ENCODE measurements at places on chromosomes 6 and 20.

DNA sequence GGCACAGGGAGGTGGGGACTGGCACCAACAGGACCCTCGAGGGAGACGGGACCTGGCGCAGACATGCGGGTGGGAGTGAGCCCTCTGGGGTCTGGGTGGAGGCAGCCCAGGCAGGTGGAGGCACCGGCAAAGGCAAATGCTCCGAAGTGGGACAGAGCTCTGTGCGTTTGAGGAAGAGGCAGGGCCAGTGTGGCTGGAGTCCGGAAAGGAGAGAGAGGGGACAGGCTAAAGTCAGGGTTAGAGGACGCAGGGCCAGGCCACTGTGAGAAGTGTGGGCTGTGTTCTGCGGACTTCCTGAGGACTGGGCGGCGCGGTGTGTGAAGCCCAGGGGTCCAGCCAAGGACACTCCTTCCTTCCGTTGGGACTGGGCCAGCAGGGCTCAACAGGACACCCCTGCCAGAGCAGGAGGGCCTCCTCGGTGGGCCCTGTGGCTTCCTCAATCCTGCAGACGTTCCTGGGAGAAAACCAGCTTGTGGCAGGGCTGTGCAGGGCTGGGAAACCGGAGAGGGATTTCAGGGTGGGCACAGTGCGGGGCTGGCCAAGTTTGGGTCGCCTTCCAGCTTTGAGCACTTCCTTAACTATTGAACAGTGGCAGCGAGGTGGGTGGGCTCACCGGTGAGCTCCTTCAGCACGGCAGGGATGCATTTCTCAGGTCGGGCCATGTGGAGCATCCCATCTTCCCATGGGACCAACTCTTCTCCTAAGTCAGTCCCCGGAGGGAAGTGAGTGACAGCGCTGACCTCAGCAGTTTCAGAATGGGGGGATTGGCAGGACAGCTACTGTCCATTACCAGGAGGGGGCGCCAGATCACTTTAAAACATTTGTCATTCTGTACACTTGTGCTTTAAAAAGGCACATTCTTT is 22.5 kb downstream of the MOCS3 start:
- peak; percentile 69 for DNase-seq

- no peak for DNase-seq
Observed at GRCh38 chr6:116557893-116558292, 4.3 kb downstream of the CALHM4 start.

GRCh38 chr20:20446425-20447015 is 78.6 kb downstream of the INSM1 start:
- peak; percentile 56 for DNase-seq

- DNase-seq: no peak
Observed at GRCh38 chr6:39684790-39685488, 40.3 kb downstream of the KIF6 start.

- DNase-seq: no peak
Observed at GRCh38 chr6:34806738-34807453, 15.0 kb downstream of the BLTP3A start.

DNA sequence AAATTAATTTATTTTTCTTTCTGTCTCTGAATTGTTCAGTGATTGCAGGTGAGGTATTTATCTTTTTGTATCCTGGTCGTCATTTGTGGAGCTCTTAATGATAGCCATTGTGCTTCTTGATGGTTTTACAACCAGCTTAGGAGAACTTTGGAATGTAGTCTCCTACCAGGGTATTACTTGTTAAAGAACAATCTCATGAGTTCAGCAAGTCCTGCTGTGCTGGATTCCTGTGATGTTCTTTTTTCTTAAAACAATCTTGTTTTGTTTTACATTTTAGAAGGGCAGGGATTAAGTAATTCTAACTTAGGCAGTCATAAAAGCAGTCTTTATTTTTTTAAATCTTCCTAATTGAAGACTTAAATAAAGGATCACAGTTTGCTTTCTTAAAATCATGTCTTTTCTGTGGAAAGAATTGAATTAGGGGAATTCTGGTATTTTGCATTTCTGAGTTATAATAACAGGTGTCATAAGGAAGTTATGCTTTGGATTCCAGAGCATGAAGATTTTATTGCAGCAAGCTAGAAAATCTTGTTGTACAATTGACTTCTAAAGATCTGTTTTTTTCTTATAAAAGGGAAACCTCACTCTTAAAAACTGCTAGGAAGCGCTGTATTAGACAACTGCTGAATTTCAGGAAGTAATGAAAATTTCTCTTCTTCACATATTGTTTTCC is 23.7 kb downstream of the RIOK1 start:
- DNase-seq: peak; percentile 72

- DNase-seq: peak; percentile 28
Observed at GRCh38 chr6:20340068-20340848, 61.4 kb upstream of the E2F3 start.

DNA sequence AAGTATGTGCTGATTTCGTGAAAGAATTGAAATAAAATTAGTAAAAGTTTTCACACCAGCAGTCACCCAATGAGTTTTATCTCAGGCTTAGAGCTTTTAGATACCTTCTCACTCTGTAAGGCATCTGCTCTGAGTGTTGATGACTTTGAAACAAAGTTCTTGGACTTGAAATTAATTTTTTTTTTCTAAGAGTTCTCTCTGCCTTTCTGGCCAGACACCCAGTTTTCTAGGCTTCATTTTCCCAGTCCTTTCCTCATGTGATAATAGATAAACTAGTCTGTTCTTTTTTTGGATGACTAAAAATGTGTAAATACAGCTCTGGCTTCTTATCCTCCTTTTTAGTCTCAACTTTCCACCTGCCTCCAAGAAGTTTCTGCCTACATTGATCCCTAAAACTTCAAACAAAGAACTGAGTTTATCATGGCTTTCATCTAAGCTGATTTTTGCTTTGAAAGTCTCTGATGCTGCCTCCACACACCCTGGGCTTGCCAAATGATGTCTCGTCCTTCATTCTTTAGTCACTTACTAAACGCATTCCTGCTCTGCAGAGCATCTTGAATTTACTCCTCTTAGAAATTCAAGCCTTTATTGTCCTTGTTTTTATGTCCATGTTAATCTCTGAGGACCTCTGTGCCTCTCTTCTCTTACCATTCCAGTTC is 32.7 kb downstream of the SLX4IP start:
- no peak for DNase-seq

DNA sequence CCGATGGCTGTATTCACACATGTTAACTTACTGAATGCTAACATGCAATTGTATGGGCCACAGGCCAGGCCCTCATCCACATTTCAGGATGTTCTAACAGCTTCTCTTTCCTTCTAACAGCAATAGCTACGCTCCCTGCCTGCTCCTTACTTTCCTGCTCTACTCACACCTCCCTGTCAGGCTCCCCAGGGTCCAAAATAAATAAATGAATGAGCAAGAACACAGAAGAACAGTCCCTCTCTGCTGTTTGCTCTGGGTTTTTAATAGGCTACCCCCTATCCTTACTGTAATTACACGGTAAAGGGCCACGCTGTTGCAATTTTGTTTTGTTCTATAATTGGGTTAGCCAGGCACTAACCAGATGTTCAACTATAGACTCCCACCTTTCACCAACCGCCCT is 135.6 kb downstream of the GMDS start:
- no peak for DNase-seq

DNA sequence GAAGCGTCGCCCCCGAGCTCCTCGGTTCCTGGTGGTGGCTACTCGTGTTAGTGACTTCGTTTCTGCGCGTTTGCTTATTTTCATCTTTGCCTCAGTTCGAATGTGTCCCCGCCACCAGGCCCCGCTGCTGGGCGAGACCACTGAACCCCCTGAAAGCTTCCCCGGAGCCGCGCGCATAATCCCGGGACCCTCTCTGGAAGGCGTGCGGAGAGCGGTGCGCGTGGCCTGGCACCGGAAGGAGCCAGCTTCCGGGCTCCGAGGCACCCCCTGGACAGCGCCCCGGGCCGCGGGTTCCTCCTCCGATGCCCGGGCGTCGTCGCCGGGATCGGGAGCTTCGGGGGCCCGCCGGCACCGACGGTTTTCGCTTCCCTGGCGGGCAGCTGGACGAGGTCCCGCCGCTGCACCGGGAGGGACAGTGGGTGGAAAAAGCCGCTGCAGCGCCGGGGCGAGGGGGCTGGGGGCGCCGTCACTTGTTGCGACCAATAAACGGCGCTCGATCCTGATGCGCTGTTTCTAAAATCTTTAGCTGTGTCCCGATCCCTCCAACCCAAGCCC is 643 bp upstream of the SLC35D3 start:
- no peak for DNase-seq

- no peak for DNase-seq
Observed at GRCh38 chr20:54218470-54218869, 10.6 kb downstream of the PFDN4 start.

- peak; percentile 30 for DNase-seq
Observed at GRCh38 chr20:23048283-23049200, 930 bp downstream of the THBD start.

GRCh38 chr6:83430611-83431544 is at the start of gene ME1:
ME1 (minus strand) TSS chr6:83431051; CDS start chr6:83430954, 97 bp downstream.
- peak; percentile 44 for DNase-seq

- no peak for DNase-seq
Observed at GRCh38 chr6:31193206-31193605, 22.7 kb upstream of the POU5F1 start.

GRCh38 chr6:15709651-15710269 is 46.9 kb upstream of the DTNBP1 start:
- no peak for DNase-seq

DNA sequence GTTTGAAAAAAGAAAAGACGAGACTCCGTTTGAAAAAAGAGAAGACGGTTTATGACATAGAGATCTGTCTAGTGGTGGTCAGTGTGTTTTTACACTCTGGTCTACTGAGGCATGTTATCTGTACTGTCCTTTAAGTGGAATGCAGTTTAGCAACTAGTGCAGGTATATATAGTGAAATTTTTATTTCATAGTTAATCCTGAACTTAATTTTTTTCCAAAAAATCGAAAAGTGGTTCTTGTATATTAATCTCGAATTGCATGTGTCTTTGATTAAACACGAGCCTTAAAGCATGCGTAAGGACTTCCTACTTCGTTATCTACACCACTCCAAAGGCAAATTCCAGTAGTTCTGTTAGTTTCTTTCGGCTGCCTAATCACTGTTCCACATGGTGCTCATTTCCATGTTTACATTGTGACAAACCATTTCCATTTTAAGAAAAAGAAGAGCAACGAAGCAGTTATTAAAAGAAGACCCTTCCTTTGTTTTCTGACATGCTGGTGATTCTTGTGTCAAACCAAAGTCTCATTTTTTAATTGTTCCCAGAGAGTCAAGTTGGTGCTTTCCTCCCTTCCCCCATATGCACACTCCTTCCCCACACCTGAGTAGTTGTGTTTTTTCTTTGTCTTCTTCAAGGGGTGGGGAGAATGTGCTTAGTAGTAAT is 2.3 kb downstream of the SNX9 start:
- DNase-seq: no peak

DNA sequence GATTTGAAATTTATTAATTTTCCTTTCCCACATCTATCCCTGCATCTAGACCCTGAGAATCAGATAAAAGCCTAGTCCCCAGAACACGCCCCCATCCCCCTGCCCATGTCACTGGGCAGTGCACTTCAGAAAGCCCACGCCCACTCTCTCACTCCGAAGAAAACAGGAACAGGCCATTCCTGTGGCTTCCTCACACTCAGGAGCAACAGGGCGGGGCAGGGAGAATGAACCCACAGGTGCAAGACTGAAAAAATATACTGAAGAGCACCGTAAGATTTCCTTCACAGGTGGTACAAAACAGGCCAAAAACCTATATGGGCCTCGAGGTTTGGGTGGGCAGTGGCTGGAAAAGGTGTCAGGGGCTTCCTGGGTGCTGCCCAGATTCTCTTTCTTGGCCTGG is 3.4 kb downstream of the OXT start:
- DNase-seq: no peak

DNA sequence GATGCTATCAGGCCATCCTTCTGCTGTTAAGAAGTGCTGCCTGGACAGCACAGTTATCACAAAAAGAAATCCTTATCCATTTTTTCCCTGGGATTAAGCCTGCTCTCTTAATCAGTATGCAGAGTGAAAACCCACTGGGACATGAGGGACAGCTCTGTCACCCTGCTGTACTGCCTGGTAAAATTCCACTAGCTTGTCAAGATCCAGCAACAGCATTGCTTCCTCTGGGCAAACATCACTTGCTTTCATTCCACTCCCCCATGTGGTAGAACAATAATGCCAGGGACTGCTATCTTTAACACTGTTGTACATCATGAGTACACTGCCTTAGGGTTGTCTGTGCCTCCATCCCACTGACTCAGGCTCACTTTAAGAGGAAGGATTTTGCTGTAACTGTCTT is 331.3 kb downstream of the KIF16B start:
- peak; percentile 35 for DNase-seq

- no peak for DNase-seq
Observed at GRCh38 chr6:128757961-128758360, 125.0 kb upstream of the LAMA2 start.

DNA sequence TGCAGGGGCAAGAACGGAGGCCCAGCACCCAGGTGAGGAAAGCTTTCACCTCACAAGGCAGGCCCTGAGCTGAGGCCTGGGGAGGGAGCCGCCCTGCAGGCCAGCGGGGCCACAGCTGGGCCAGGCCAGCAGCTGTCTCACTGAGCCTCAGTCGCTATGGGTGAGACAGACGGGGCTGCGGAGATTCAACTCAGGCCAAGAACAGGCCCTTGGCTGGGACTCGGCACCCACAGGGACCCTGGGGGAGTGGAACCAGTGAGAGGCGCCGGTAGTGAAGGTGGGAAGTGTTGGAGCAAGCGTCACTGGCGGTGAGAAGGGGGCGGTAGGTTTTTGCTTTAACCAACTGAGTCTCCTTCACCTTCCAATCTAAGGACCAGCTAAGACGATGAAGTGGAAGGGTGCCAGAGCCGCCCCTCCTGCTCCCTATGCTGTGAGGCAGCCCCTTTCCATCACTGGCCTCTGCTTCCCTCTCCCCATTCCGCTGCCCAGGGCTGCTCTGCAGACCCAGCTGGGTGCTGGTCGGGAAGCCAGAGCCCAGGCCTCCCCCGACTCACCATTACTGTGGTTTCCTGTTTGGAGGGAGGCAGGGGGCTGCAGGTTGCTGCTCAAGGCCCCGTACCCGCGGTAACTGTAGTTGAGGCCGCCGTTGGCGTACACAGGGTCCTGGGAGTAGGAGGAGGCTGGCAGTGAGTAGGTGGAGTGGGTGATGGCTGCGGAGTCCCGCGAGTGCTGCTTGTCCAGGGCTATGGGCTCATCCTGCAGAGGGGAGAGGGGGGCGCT is 93.7 kb downstream of the ASXL1 start:
- DNase-seq: no peak

DNA sequence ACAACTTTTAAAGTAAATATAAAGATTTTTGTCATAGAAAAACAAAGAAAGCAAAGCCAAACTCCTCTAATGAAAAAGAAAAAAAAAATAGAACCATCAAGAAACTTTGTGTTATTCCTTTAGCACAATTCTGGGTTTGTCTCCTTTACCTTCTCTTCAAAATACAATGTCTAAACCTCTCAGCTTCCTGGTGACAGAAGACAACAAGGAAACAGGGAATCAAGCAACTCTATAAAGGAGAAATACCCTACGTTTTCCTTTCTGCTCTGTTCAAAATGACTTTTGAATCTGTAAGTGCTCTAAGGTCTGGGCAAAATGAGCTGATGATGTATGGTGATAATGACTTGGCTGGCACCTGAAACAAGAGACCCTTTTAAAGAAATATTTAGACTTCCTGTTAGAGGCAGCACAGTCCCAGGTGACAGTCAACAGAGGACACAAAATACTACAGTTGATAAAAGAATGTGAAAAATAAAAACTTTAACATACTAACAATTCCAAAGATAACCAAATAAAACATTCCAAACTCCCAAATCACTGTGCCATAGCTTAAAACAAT is 101.4 kb downstream of the PRDM1 start:
- no peak for DNase-seq

GRCh38 chr6:106188104-106188794 is 102.1 kb downstream of the PRDM1 start:
- DNase-seq: no peak

GRCh38 chr6:129181001-129181400 is 298.1 kb downstream of the LAMA2 start:
- DNase-seq: no peak
